ENCODE measurements at places on chromosomes 2 and 18.

DNA sequence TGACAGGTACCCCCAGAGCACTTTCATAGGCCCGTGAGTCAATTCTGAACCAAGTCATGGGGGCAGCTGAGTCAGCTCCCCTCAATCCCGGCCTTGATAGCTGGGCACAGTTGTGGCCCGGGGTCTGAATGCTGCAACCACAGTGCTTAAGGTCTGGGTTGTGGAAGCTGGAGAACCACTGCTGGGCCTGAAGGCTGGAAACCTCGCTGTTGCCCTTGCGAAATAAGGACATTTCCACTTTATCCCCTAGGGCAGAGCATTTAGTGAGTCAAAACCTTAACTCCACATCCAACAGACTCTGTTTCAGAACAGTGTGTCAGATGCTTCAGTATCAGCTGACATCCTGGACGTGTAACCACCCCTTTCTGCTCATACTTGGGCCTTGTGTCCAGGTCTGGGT is 58.6 kb downstream of the SP110 start:
- no peak for DNase-seq

DNA sequence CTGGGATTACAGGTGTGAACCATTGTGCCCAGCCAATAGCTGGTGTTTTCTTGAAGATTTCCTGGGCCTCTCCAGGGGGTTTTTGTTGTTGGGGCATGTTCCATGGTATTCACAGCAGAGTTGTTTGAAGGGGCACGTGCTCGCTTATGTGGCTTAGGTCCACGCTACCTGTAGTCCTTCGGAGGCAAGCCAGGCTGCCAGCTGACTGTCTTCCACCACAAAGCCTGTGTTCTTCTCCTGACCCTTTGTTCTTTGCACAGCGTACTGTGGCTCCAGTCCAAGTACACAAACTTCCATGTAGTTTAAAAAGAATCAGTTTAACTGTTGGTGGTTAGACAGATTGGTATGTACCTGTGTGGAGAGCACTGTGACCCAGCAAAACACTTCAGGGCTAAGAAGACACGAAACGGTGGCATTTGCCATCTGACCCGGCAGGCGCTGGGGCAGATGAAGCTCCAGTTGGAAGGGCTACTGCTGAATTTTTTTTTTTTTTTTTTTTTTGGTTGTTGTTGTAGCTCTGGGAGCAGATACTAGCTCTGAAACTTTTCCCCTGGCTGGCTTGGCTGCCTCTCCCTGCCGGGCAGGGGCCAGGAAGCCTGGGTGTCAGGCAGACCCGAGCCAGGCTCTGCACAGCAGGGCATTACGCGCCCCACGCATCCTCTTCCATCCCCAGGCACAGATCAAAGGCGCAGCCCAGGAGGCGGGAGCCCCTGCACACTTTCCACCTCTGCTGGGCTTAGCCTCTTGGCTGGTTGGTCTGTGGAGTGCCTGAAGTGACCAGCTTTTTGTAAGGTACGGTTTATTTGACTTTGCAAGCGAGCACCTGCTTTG is 5.7 kb downstream of the GREB1 start:
- DNase-seq, result no peak

- DNase-seq, result no peak
Observed at GRCh38 chr2:231917280-231918066, 8.7 kb downstream of the NPPC start.

DNA sequence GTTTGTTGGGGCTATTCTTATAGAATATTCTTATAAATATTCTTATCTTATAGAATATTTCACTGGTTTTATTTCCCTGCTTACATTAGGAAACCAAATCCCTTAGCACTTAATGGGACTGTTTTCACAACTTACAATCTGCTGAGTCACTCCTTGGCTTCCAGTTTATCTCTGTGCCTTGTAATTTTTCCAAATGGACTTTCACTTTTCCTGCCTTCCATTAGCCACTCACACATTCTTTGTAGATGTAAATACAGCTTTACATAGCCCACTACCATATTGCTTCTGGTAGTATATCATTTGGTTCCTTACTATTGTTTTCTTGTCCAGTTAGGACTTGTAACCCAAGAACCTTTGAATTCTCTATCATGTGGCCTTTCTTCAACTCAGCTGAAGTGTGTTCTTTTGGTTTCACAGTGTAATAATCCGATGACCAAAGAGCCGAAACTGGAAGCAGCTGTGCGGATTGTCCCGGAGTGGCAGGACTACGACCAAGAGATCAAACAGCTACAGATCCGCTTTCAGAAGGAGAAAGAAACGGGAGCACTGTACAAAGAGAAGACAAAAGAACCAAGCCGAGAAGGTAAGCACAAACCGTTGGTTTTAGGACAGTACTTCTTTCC is 96.1 kb downstream of the UGGT1 start:
- DNase-seq, result no peak

All from NCI-H1436 treated with DMSO at 0.1 percent for 48 hours (cell line).